IMR-90 (cell line): ENCODE measurements at places on chromosomes 7 and 10. TPM values are rescaled to one million over a fixed set of nuclear protein-coding genes. Genes with fewer than 3 reads are reported as not detected.
A peak's percentile ranks its signal among the peaks of the same experiment; 100 is the strongest.

Gene LDB1
- total RNA-seq, result 45.3 and 47.9 TPM in 2 replicates

- H3K4me3 ChIP-seq, result no peak overlapping the region
- H3K27me3 ChIP-seq, result no peaks in the 10 kb centered on the region
- no peak overlapping the region for H3K27ac ChIP-seq
- no peak for DNase-seq
- no peaks in the 10 kb centered on the region for H3K4me1 ChIP-seq
Measured at GRCh38 chr7:117704063-117704462, 169.2 kb downstream of the CTTNBP2 start.

DNA sequence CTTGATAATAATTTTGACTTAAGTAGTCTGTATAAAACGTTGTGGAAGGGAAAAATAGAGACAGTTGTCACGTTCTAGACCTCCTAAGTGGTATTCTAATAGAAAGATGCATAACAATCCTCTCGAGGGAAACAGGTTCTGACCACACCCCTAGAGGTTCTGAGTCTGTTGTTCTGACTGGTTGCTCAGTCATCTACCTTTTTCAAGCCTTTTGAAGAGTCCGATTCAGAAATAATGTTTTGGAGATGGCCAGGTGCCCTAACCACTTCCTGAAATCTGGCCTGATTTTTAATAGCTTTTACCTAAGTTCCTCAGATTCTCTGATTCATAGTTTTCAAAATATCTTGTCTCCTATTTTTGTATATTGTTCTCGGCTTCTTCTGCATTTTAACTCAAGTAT, 175.6 kb downstream of the HDAC9 start:
- H3K4me1 ChIP-seq, result no peaks in the 10 kb centered on the region
- no peak overlapping the region for H3K4me3 ChIP-seq
- no peaks in the 10 kb centered on the region for H3K36me3 ChIP-seq
- H3K27me3 ChIP-seq, result no peaks in the 10 kb centered on the region

DNA sequence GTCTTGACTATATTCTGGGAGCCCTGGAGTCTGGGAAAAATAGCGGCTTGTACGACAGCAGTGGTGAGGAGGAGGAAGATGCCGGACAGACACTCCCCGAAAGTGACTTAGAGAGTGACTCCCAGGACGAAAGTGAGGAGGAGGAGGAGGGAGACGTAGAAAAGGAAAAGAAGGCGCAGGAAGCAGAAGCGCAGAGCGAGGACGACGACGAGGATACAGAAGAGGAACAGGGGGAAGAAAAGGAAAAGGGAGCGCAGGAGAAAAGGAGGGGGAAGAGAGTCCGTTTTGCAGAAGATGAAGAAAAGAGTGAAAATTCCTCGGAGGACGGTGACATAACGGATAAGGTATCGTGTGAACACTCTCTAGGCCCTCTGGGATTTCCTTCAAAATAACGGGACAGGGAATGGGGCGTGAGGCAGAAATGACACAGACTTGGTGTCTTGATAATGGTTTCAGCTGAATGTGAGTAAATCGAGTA, 908 bp downstream of the NOM1 start:
- H3K36me3 ChIP-seq, result peaks cover 22% of the 10 kb centered on the region
- H3K27ac ChIP-seq, result peak overlapping the region; percentile 79
- peak; percentile 3 for DNase-seq

Gene ARMH3
- total RNA-seq, result 13.1 and 20.6 TPM in 2 replicates

- no peak overlapping the region for H3K4me3 ChIP-seq
- no peaks in the 10 kb centered on the region for H3K36me3 ChIP-seq
Measured at GRCh38 chr10:97539523-97540200, 32.9 kb upstream of the ANKRD2 start.

DNA sequence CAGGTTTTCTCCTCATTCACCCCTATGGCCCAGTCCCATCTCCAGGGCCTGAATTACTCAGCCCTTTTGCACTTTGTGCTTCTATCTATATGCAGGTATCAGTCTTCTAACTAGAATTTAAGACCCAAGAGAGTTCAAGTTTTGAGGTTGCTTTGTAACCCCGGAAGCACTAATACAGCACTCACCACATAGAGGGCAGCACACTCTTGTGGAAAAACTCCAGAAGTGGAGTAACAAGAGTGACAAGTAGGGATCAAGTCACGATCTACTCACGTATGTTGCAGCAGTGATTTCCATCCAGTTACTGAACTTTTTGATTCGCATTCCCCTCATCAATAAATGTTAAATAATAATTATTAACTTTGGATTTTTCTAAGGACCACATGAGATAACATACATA, 151.0 kb downstream of the CHCHD3 start:
- H3K27me3 ChIP-seq, result no peaks in the 10 kb centered on the region
- no peak overlapping the region for H3K4me3 ChIP-seq
- peak; percentile 3 for DNase-seq
- H3K4me1 ChIP-seq, result peaks cover 2% of the 10 kb centered on the region; the same call in 1 of the 2 replicates

- no peak for DNase-seq
- no peaks in the 10 kb centered on the region for H3K27me3 ChIP-seq
- H3K4me1 ChIP-seq, result peaks cover 26% of the 10 kb centered on the region
- H3K36me3 ChIP-seq, result no peaks in the 10 kb centered on the region
Measured at GRCh38 chr10:5945190-5945509, 32.2 kb downstream of the IL15RA start.

DNA sequence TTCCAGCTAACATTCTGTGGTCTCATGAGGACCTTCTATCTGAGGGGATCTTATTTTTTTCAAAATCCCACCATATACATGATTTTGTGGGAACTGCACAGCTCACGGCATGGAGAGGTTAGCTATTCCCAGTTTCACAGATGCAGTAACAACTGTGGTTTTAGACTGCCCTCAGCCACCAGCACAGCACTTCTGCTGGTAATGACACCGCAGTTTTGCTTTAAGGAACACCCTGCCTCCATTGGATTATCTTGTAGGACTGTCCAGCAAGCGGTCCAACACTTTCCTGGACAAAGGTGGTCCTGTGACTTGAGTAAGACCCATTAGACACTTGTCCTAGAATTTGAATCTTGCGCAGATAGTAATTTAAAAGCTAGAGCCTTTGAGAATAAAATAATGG, 65.3 kb upstream of the SMNDC1 start:
- H3K4me1 ChIP-seq, result 0 out of 2 replicates have a peak, but pooled peaks cover 2% of the 10 kb centered on the region
- H3K27ac ChIP-seq, result no peak overlapping the region
- H3K4me3 ChIP-seq, result no peak overlapping the region
- no peaks in the 10 kb centered on the region for H3K36me3 ChIP-seq
- no peak for DNase-seq

DNA sequence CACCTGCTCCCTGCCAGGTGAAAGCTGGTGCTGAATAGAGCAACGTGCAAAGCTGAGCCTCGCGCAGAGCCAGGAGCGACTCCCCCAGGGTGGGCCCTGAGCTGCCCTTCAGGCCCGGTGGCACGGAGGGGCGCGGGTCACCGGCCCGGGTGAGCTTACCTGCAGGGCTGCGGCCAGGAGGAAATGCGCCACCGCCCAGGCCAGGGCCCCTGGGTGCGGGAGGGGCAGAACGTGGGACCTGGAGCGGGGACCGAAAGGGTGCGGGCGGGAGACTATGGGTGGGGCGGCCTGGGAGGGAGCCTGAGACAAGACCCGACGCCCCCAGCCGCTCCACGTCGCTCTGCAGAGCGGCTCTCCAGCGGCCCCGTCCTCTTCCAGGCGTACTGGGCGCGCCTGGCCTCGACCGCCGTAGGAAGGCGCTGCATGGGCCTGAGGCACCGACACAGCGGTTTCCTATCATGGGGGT, 122.1 kb downstream of the BTAF1 start:
- H3K36me3 ChIP-seq, result no peaks in the 10 kb centered on the region
- no peak overlapping the region for H3K4me3 ChIP-seq
- no peaks in the 10 kb centered on the region; the same call in 1 of the 2 replicates for H3K4me1 ChIP-seq
- DNase-seq, result no peak

GRCh38 chr10:52486840-52487611, 172.9 kb downstream of the DKK1 start:
- peaks cover 10% of the 10 kb centered on the region for H3K4me1 ChIP-seq
- no peaks in the 10 kb centered on the region for H3K36me3 ChIP-seq
- H3K27me3 ChIP-seq, result no peaks in the 10 kb centered on the region
- no peak overlapping the region for H3K4me3 ChIP-seq

Gene CCDC172
- not detected in 2 replicates for total RNA-seq

DNA sequence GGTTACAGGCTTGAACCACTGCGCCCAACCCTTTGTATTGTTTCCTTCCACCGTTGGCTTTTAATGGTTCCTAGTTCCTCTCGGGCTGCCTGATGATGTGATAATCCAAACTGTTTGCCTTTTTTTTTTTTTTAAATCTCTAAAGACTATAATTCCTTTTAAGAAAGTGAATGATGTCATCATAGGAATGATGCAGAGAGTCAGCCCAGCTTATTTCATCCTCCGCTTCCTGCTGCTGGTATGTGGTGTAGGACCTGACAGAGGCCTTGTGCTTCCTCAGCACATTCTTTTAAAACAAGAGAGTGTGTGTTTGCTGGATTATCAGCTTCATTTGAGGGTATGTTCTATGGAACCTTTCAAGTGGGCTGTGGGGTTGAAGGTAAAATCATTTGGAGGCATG, 241.4 kb downstream of the LRMDA start:
- H3K27me3 ChIP-seq, result 0 out of 2 replicates have a peak, but pooled peaks cover 2% of the 10 kb centered on the region
- peak; percentile 5 for DNase-seq

Gene NYAP1
- total RNA-seq, result 0.18 and 0.28 TPM in 2 replicates

Gene PAX4
- not detected in 2 replicates for total RNA-seq

GRCh38 chr10:45282061-45282460, 33.3 kb downstream of the OR13A1 start:
- H3K36me3 ChIP-seq, result no peaks in the 10 kb centered on the region
- no peak overlapping the region for H3K27ac ChIP-seq
- peaks cover 7% of the 10 kb centered on the region for H3K27me3 ChIP-seq
- H3K4me3 ChIP-seq, result no peak overlapping the region
- H3K4me1 ChIP-seq, result no peaks in the 10 kb centered on the region

Gene DLX6
- total RNA-seq, result not detected in 2 replicates

Gene TMEM229A
- total RNA-seq, result not detected in 2 replicates

Gene WNT8B
- not detected in 2 replicates for total RNA-seq

DNA sequence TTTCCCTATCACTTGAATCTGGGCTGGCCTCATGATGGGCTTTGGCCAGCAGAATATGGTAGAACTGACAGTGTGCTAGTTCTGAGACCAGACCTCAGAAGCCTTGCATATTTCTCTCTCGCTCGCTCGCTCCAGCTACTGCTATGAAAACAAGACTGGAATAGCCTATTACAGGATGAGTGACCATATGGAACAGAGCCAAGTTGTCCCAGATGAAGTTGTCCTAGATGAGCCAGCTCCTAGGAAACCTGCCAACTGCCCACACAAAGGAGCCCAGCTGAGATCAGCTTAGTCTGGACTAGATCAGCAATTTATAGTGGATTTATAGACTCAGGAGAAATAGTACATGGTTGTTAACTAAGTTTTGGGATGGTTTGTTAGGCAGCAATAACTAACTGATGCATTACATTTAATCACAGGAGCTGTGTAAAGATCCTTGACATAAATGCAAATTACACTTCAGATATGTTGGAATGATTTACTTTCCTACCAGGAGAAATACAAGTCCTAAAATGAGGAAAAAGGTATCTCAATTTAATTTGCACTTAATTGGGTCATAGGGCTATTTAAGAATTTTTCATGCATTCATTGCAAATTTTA, 6.8 kb upstream of the HECW1 start:
- DNase-seq, result peak; percentile 15
- no peak overlapping the region for H3K4me3 ChIP-seq
- H3K36me3 ChIP-seq, result no peaks in the 10 kb centered on the region
- H3K27ac ChIP-seq, result no peak overlapping the region
- H3K27me3 ChIP-seq, result peaks cover 9% of the 10 kb centered on the region
- no peaks in the 10 kb centered on the region for H3K4me1 ChIP-seq

Gene PTPRN2
- under 0.01 TPM in 1 of 2 replicates, not detected in the other for total RNA-seq

DNA sequence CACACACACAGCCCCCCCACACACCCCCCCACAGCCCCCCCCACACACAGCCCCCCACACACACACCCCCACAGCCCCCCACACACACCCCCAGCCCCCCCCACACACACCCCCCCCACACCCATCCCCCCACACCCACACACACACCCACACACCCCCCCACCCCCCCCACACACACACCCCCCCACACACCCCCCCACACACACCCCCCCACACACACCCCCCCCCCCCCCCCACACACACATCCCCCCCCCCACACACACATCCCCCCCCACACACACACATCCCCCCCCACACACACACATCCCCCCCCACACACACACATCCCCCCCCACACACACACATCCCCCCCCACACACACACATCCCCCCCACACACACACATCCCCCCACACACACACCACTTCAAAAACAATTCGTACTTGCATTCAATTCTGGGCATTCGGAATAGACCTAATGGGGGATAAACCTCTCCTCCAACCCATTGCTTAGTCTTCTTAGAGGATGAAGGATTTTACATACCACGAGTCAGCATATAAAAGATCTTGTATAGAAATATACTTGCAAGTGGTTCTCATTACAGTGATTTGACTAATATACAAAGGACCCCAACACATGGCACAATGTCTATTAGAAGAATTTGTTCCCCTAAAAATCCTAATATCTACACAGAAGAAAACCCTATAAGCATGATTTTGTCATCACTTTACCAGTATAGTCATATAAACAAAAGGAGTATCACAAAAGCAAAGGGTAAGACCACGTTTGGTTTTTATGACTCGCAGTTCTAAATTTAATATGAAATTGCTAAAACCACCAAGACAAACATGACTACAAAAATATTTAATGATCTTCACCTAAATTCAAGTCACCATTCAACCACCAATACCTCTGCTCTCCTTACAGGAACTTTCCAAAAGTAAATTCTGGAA, 80.9 kb downstream of the DIP2C start:
- H3K27me3 ChIP-seq, result no peaks in the 10 kb centered on the region
- peaks cover 29% of the 10 kb centered on the region for H3K4me1 ChIP-seq
- no peaks in the 10 kb centered on the region for H3K36me3 ChIP-seq
- no peak overlapping the region for H3K4me3 ChIP-seq
- no peak overlapping the region for H3K27ac ChIP-seq
- DNase-seq, result peak; percentile 59

Gene CCDC6
- total RNA-seq, result 30.8 and 44.2 TPM in 2 replicates

GRCh38 chr10:1214882-1215540, 158.8 kb downstream of the WDR37 start:
- no peak for DNase-seq
- H3K27ac ChIP-seq, result no peak overlapping the region
- H3K4me1 ChIP-seq, result no peaks in the 10 kb centered on the region

DNA sequence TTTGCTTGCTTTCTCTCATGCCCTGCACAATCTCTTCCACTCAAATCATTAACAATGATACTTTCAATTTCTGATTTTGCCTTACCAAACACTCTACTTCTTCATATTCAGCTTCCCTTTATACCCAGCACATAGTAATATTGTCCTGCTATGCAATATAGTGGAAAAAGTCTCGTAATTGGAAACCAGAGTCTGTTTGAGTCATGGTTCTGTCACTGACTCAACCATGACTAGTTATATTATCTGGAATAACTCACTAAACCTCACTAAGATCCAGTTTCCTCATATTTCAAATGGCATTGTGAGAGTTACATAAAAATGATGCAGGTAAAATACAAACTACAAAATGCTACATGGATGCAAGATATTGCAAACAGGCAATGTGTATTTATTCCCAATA, 98.5 kb upstream of the LRRTM3 start:
- no peak overlapping the region for H3K27ac ChIP-seq
- H3K36me3 ChIP-seq, result no peaks in the 10 kb centered on the region
- no peaks in the 10 kb centered on the region; the same call in 1 of the 2 replicates for H3K4me1 ChIP-seq

Gene PON1
- total RNA-seq, result not detected in 2 replicates
